ENCODE measurements at places on chromosomes 2 and 18.
A peak's percentile ranks its signal among the peaks of the same experiment; 100 is the strongest.

DNA sequence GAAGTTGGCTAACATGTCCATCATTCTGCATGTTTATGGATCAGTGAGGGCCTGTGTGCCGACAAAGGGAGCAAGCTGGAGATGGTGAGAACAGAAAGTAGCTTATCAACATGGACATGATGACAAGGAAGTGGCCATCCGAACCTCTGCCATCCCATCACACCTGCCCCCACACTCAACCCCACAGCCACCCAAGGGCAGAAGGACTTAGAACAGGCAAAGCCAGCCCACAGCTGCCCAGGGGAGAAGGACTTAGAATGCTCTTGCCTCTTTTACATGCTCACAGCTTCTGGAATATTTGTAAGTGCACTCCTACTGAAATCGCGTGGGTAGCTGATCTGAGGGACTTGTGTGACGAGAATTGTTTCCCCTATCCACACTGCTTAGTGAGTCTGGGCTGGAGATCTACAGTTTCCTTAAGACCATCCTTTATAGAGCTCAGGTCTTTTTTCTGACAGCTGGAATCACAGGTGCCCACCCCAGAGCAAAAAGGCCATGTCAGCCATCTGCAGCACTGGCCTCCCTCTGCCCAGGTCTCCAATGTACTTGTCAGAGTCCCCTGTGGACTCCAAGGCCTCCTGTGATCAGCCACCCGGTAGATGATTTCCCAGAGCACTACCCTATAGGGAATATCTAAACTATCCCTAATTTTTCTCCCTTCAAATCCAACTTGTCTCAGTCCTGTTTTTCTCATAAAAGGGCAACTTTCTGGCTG lies 154.1 kb downstream of the SMAD7 start:
- no peak for DNase-seq

GRCh38 chr2:180184506-180184905 lies 177.4 kb upstream of the CWC22 start:
- no peak for DNase-seq

- no peak for DNase-seq
These were observed 426.3 kb downstream of the BCL11A start for GRCh38 chr2:60127191-60127590.

- DNase-seq, result no peak
These were observed 146.2 kb downstream of the RBMS1 start for GRCh38 chr2:160347269-160347863.

- DNase-seq, result no peak
These were observed 36.5 kb downstream of the HS1BP3 start for GRCh38 chr2:20614201-20615067.

DNA sequence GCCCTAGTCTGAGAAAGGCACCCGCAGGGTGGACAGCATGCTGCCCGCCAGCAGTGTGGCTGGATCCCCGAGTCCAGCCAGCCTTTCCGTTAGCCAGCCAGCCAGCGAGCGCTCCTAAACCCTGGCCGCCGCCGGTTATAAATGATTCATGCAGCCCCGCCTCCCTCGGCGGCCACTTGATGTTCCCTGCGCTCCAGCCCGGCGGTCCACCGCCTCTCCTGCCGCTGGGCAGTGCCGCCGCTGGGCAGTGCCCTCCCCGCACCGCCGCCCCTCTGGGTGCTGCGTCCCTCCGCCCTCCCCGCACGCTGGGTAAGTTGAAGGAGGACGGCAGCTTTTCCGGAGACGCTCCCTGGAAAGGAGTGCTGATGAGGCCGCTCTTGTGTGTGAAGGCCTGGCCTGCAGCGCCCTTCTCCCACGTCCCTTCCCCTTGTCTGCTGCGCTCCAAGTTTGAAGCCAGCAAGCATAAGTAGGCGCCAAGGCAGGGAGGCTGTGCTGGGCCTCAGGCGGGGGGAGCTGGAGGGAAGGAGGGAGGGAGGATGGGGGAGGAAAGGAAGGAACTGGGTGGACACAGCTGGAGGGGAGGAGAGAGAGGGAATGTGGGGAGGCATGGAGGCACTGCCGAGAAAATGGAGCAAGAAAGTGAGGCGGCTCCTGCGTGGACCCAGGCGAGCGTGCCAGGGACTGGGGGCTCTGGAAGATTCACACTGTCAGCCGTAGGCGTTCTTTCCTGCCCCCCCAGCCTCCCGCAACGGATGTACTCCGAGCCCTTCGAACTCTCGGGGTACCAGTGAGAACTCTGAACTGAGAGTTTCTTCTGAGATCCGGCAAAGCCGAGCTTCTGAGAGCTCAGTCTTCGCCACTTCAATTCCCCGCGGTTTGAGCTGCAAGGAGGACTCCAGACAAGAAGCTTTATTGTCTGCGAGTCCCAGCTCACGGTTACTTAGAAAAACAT lies 131.9 kb downstream of the GLI2 start:
- peak; percentile 75 for DNase-seq

DNA sequence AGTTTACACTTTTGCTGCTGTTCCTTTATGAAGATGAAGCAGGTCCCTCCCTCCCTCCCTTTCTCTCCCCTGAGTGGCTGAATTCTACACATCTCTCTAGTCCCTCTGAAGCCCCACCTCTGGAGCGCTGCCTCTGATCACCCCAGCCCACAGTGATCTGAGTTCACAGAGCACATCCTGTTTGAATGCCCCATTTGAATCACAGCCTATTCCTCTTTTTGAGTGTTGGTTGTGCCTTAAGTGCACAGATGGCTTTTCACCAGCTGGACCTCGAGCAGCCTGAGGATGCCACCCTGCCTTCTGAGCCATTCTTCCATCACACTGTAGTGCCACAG lies 87.1 kb downstream of the ITGB1BP1 start:
- no peak for DNase-seq

DNA sequence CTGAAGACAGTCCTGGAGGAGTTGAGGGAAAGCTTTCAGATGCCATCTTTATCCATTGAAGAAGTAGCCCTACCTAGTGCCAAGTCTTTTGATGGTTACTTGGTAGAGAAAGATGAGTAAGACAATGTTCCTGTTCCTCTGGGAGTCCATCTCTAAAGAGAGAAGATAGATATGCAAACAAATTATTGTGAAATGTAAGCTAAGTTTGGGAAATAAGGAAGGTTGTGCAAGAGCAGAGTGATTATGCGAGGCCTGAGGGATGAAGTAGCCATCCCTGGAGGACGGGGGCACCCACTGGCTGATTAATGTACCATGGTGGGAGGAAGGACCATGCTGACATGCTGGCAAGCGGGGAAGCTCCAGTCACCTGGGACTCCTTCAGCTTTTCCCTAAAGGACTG lies 994 bp upstream of the DTNA start:
- no peak for DNase-seq

DNA sequence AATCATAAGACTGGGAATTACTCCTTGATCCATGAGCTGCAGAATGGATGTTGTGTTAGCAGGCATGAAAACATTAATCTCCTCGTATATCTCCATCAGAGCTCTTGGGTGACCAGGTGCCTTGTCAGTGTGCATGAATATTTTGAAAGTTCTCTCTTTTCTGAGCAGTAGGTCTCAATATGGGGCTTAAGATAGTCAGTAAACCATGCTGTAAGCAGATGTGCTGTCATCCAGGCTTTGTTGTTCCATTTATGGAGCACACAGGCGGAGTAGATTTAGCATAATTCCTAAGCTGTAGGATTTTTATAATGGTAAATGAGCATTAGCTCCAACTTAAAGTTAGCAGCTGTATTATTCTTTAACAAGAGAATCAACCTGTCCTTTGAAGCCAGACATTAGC lies 160.3 kb downstream of the MYO1B start:
- DNase-seq, result no peak

DNA sequence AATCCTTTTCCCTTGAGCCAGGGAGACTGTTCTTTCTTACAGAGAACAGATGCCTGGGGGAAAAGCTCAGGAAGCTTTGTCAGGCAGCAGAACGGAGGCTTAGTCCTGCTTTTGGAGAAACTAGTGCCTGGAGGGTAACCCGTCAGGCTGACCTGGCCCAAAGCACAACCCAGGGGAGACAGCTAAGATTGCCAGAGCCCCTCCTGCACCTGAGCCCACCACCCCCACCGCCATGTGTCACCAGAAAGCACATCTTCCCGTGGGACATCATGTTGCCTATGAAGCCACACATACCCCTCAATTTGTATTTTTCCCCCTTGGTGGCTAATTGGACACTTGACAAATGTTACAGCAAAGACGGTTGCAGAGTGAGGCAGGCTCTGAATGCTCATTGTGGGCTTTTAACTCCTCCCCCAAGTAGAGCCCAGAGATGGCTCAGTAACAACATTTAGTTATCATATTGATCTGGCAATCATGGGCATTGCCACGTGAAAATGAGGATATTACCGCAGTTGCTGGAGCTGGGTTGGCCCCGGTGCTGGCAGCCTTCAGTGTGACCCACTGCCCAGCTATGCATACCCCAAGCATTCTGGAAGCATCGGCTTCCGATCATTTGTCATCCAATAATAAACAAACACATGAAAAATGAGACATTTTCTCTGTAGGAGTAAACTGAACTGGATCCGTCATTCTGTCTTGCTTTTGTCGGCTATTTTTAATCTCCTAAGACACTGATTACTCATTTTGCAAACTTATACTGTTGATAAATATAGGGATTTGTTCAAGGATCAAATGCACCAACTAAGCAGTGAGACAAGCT lies 229.5 kb downstream of the ATAD2B start:
- DNase-seq, result no peak

DNA sequence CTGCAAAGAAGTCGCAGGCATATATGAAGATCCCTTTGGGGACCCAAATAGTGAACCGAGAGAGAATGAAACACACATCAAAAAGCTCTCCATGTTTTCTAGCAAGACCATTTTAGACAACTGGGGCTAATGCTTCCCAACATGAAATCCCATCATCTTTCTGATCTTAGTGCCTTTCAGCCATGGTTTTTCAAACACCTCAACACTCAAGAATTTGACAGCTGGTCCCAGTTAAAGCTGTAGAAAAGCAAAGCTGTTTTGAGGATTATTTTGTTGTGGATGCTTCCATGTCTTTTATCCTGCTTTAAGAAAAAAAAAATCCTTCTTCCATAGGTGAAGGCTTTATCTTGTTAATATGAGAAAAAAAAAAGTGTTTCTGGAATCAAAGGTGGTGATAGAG lies 259.1 kb downstream of the STK39 start:
- no peak for DNase-seq

DNA sequence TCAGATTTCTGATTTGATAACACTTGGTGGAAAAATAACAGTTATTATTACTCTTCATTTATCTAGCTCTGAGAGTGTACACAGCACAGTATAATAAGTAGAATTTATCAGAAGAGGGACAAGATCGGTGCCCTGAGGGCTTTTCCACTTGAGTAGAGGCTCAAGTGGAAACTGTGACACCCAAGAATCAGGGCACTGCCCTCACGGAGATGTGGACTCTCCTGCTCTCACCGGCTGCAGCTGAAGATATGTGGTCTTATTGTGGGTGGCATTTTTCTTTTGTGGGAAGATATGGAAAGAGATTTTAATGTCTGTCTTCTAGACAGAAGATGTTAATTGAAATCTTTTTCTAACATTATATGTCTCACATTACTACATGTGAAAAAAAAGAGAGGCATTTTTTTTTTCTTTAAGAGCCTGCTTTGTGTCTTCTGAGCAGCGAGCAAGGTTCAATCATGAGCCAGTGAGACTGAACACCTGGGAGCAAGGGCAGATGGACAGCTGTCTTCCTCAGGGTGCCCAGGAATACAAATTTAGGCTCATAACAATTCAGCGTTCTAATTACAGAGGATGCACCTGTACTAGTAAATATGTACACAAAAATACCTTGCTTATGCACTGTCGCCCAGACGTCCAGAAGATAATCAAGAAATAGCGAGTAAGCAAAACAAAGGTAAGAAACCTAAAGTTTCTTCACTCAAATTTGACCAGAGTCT lies 1098.2 kb upstream of the FANCL start:
- no peak for DNase-seq

Measured in right renal pelvis (tissue), 4 donors.